Thoracic aorta (tissue), 2 donors: ENCODE measurements at places on chromosomes 11 and 22.

GRCh38 chr22:35739076-35739930, 21.6 kb downstream of the APOL5 start:
- no peak for DNase-seq

DNA sequence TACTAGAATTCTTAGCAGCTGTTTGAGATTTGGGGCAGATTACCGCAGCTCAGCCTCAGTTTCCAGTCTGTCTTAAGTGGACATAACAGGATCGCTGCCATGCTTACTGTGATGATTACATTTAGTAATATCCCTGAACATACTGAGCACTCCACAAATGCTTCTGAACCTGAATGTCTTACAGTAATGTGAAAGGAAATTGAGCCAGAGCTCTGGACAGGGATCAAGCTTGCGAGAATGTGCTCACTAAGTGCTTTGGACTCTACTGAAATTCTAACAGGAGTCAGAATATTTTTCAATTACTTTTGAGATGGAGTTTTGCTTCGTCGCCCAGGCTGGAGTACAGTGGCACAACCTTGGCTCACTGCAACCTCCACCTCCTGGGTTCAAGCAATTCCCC, 118.6 kb upstream of the RASSF10 start:
- DNase-seq = no peak

DNA sequence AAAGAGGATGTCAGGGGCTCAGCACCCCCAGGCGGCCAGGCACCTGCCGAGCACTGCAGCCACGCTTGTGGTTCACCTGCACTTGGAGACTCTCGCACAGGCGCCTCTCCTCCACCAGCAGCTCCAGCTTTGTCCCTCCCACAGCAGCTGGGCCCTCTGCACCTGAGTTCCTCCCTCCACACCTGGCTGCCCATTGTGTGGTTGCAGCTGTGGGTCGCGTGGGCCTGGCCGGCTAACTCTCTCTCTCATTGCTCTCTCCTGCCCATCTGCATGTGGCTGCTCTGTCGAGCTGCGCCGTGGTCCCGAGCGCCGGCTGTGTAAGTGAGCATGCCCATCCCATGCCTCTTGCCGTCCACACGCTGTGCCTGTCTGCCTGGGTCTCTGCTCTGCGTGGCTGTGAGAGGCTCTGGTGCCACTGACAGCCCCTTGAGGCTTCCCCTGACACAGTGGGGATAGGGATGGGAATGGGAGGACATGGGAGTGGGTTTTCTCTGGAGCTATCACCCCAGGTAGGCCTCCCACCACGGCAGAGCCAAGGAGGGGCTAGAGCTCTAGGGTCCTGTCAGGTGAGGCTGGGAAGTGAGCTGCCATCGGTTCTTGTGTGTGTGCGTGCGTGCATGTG, 8.5 kb upstream of the ACR start:
- no peak for DNase-seq

- no peak for DNase-seq
Measured at GRCh38 chr11:45777127-45777969, 27.6 kb upstream of the SLC35C1 start.

DNA sequence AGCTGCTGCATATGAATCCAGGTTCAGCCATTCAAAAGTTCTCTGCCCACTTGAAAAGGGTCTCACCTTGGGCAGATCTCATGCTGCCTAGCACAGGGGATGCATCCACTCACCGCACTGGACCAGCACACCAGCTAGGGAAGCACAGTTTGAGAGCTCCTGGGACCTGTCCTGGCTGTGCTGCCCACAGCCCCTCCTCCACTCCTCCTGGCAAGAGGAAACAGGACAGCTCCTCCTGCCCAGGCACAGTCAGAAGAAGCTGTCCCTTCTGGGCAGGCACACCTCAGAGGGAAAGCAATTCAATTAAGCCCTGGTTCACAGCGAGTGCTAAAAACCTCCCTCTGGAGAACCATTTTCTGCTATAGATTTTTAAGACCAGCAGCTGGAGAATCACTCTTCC, 146.7 kb downstream of the ST3GAL4 start:
- no peak for DNase-seq

DNA sequence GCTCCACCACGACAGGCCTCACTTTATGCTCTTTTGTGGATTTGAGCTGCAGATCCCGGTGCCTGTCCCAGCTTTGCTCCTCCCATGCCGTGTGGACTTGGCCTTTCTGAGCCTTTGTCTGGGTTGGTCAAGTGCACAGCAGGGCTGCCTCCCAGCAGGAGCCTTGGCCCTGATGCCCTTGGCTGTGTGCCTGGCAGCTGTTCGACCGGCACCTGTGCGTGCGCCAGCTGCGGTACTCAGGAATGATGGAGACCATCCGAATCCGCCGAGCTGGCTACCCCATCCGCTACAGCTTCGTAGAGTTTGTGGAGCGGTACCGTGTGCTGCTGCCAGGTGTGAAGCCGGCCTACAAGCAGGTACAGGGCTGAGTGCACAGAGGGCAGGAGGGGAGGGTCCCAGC, 46.5 kb downstream of the MYO7A start:
- no peak for DNase-seq

DNA sequence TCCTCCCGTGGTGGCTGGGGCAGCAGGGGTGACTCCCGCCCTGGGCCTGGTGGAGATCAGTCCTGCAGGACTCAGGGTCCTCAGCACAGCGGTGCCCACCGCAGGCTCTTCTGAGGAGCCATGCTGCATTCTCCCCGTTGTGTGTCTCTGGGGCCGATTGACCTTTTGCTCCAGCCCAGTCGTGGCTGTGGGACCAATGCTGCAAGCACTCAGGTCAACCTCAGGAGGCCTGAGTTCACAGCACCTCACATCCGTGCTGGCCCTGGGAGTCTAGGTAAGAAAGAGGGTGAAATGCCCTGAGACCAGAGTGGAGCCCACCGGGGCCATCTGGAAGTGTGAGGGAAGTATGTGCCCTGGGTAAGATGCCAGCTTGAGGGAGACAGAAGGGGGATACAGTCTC, 316.1 kb upstream of the B3GAT1 start:
- DNase-seq = no peak

- no peak for DNase-seq
Measured at GRCh38 chr11:72397333-72397732, 37.0 kb downstream of the CLPB start.

- DNase-seq = no peak
Measured at GRCh38 chr22:47190957-47191670, 428.7 kb downstream of the TBC1D22A start.
